ENCODE measurements at places on chromosomes 16 and 17. TPM values are rescaled to one million over a fixed set of nuclear protein-coding genes. Genes with fewer than 3 reads are reported as not detected.

- no peak for DNase-seq
Observed at GRCh38 chr16:87347932-87348615, 30.9 kb upstream of the C16orf95 start.

Gene PRSS8
- total RNA-seq, result 422 TPM

Gene SLC39A11
- total RNA-seq, result 51.6 TPM

Gene ARHGAP23
- total RNA-seq, result 44.6 TPM
